NCI-H2081 (cell line): ENCODE measurements at places on chromosomes 6 and 20.

DNA sequence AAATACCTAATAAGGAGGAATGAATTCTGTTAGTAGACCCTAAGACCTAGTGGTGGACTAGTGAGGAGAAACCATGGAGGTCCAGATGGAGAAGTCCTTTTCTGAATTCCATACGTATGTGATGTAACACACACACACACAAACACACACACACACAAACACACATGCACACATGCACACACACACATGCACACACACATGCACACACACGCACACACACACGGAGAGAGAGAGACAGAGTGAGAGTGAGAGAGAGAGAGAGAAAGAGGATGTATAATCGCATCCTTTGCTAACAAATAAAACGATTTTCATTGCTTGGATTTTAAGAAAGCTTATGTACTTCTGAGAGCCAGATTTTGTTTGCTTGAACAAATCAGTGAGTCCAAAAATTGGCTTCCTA is 132.6 kb upstream of the CEP162 start:
- DNase-seq: no peak

- DNase-seq: no peak
Measured at GRCh38 chr6:91276315-91276714, 689.4 kb upstream of the MAP3K7 start.

GRCh38 chr6:139743664-139744437 is 369.4 kb upstream of the CITED2 start:
- DNase-seq: no peak

DNA sequence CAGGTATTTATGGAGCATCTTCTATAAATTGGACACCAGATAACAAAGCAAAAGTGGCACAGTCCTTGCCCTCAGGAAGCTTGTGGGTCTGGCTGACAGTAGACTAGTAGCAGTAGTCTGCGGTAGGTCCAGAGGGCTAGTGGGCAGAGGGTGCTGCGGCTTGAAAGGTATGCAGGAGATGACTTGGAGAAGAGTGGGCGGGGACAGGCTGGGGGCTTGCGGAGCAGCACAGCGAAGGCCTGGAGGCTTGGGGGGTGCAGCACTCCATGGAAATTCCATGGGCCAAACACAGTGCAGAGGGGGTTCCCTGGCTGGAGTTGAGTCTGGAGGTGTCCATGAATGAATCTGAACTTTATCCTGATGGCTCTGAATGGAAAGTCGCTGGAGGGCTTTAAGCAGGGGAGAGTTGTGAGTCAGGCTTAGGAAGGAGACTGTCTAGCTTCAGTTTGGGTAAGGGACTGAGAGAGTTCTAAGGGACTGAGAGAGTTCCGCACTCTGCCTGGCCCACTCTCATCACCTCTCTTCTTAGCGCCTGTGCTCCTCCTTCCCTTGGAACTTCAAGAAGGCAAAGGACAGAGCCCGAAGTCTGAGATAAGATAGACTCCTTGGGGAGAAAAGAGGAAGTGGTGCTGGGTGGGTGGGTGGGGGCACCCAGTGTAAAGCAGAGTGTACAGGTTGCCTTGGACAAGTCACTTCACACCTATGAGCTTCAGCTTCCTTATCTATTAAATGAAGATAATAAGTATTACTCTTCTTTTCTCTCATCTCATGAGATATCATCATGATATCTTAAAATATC is 8.8 kb downstream of the PKIG start:
- no peak for DNase-seq

DNA sequence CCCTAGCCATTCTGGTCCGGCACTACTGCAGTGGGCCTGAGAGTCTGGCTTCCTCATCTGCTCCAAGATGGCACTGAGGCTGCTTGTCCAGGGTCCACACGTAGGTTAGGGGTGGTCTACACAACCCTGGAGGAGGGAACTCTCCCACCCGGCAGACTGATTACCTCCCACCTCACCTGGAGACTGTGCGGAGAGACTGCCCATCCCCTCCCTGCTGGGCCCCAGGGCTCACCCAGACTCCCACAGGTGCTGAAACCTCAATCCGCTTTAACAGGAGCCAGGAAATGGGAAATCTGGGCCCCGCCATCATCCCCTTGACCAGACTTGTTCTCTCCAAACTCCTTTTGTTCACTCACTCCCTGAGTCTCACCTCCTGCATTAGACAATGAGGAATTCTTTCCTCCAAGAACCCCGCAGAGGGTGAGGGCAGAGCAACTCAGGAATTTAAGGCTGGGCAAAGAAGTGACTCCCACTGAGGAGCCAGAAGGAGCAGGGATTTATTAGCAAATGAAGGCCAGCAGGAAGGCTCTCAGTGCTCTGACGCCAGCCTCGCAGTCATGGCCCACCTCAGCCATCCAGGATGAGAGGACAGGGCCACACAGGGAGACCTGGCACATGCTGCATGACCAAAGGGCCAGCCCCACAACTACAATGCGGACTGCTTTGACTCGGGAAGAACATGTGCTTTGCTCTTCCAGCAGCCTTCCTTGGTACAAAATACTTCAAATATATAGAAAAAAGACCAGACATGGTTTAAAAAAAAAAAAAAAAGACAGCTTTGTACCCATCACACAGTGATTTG is 53.0 kb downstream of the CDK5RAP1 start:
- DNase-seq: no peak

GRCh38 chr6:157822245-157823000 is 623 bp upstream of the SNX9 start:
- no peak for DNase-seq

DNA sequence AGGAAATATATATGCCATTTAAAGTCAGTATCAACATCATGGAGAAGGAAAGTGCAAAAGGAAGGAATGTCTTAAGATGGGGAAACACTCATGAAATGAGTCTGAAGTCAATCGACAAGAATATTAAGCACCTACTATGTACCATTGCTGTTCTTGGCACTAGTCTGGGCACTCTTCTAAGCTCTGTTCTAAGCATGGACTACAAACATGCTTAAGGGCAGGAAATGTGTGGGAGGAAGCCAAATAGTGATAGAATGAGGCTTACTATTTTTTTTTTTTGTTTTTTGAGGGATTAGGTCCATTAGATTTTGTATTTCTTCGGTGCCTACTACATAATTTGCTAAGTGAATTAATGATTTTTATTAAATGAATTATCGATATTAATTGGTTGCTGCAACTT is 83.8 kb upstream of the SUPT3H start:
- no peak for DNase-seq

- DNase-seq: no peak
Measured at GRCh38 chr6:167212713-167213005, 54.9 kb upstream of the GPR31 start.

GRCh38 chr6:88890394-88890793 is 73.0 kb downstream of the RNGTT start:
- no peak for DNase-seq

DNA sequence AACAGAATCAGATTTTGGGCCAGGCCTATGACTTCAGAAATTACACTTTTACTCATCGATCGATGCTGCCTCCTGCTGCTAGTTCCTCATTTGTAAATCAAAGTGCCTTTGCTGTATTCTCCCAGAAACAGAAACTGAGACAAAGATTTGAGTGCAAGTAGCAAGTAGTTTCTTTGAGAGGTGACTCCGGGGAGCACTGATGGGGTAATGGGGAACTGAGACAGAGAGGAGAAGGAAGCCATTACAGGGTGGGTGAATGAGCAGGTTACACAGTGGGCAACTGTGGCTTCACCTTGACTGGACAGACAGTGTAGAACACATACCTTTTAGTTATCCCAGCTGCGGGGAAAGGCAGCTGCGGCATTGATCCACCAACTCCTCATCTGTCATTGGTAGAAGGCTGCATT is 9.7 kb upstream of the CD40 start:
- DNase-seq: no peak

DNA sequence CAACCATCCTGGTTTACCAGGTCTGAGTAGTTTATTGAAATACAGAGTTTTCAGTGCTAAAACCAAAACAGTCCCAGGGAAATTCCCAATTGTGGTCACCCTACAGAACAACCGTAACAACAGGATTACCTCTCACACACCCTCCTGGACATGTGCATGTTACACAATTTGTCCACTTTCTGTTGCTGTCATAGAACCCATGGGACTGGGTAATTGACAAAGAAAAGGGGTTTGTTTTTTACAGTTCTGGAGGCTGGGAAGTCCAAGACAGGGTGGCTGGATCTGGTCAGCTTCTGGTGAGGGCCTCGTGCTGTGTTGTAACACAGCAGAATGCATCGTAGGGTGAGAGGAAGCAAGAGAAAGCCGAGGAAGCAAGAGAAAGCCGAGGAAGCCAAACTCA is 9.1 kb upstream of the ADA start:
- no peak for DNase-seq

DNA sequence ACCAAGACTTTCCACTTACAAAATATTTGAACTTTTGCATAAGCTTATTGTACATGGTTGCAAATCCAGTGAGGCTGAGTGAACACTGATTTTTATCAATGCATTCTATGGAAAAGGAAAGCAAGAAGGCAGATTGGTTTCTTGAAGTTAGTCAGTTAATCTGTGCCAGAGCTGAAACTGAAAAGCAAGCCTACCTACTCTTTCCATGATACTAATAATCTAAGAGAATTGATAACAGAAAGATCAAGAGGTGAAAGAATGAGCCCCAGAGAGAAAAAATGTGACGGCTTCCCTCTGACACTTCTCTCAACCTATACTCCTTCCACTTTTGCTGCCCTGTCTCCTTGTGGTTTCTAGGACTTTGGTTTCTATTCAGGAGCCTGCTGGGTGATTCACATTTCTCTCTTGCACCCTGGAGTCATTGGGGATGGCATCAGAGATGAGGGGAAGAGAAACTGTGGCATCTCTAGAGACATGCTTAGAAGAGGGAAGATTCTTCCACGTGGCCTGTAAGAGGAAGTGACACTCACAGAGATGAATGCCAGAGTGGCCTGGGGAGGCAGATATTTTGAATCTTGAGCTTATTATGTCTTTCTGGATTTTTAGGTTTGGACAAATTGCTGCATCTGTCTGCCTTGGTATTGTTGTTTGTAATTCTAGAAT is 158.6 kb upstream of the RIMS1 start:
- DNase-seq: no peak

DNA sequence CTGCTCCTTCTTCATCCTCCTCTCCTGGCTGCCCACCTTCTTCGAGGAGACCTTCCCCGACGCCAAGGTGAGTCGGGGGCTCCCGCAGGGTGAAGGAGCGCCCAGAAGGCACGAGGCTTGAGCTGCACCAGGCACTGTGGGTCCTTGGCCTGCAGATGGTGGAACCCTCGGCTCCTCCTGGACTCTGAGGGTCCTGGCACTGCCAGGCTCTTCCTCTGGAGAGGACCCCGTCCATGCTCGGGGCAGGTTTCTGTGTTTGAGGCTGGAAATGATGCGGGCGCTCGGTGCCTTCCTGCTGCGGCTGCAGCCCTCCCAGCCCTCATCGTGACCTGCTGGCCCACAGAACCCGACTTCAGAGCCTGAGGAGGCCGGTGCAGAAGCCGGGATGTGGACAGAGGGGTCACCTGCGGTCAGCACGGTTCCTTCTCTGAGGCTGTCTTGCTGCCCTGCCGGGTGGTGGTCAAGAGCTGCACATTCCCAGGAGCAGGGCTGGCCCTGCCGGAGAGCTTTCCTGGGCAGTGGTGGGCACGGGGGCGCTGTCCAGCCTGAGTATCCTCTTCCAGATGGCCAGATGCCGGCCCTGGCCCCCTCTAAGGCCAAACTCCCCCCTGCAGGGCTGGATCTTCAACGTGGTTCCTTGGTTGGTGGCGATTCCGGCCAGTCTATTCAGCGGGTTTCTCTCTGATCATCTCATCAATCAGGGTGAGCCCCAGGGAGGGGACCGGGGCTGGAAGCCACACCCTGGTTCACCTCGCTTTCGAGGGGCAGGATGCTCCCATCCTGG is 11.3 kb downstream of the SLC17A9 start:
- no peak for DNase-seq

- no peak for DNase-seq
Measured at GRCh38 chr6:146305951-146306350, 237.7 kb upstream of the RAB32 start.

DNA sequence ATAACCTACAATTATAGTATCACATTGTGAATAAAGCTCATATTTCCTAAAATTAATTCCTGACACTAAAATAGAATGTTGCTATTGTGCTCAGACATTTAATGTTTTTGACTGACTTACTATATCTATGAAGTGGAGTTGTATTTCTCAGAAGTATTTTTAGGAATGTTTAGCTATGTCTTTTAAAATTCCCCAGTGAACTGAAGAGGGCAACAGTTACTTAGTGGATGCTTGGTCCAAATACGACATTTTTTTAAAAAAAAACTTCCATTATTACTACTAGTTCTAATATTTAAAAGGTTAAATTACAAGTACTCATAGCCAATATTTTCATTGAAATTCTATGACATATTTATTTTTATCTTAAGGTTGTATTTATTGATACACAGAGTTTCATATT is 460.2 kb downstream of the COL12A1 start:
- DNase-seq: no peak

- DNase-seq: no peak
Measured at GRCh38 chr6:71457929-71458328, 169.3 kb downstream of the OGFRL1 start.

DNA sequence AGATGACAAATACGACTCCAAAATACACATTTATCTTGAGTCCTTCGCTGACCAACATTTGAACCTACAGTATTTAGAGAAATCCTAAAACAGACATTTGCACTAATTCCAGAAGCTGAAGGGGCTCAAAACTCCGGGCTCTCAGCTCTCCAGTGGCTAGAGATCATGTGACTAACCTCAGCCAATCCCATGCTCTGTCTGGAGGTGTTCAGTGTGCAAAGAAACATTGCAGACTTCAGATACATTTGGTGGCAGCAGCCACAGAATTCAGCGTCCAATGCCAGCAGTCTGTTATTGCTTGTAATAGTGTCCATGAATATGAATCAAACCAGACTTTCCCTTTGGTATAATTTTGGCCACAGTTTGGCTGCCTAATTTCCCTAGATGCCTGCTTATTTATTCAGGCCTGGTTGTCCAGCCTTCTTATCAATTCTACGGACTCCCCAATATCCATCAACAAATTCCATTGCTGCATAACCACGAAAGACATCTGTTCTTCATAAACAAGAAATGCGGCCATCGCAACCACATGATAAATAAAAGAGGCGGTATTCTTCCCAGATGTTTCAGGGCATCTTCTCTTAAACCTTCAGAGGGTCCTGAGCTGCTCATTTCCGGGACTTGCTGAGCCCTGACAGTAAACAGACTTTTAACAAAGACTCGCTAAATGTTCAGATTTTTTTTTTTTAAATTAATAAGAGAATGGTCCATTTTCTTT is 14.5 kb upstream of the CYP24A1 start:
- no peak for DNase-seq

DNA sequence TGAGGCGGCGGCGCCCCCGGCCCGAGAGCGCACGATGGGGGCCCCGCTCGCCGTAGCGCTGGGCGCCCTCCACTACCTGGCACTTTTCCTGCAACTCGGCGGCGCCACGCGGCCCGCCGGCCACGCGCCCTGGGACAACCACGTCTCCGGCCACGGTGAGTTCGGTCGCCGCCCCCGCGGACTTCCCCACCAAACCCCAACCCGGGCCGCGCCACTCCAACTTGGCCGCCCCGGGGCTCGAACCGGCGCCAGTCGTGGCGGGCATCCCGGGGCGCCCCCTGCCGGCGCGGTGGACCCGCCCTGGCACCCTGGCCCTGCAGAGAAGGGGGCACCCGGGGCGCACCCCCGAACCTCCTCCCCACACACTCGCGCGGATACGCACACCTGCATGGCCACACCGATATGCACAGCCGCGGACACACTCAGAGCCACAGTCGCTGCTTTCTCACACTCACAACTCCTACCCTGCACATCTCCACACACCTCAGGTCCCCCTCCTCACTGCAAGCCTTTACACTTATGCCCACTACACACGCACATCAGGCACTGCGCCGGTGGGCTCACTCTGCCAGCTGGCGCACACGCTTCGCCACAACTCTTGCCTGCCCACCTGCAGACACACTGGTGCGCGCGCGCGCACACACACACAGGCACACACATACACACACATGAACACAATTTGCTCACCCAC is 535 bp downstream of the VSTM2L start:
- DNase-seq: no peak

GRCh38 chr6:108883172-108883571 is 35.0 kb downstream of the ARMC2 start:
- DNase-seq: no peak
